Glutamatergic neuron (in vitro differentiated cells): ENCODE measurements at places on chromosomes 4 and X.

GRCh38 chrX:47098338-47099094 is 20.3 kb downstream of the RGN start:
- DNase-seq = no peak
- no peaks in the 10 kb centered on the region for H3K36me3 ChIP-seq
- no peaks in the 10 kb centered on the region for H3K27me3 ChIP-seq
- peaks cover 6% of the 10 kb centered on the region for H3K4me1 ChIP-seq

DNA sequence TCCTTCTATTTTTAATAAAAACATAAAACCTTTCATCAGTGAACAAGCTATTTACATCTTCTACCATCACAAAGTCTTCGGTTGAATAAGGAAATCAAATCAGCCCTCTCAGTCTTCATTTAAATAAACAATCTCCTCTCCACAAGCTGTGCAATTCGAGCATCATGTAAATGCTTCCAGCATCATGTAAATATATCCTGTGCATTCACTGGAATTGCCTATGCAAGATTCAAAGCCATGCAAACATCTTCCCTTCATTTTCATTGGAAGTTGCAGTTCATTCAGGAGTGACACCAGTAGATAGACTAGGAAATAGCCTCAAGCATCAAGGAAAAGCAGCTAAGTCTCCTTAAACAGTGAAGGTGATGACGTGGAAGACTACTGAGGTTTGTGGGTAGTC is 77.7 kb upstream of the PCDH19 start:
- no peak overlapping the region for H3K27ac ChIP-seq
- no peaks in the 10 kb centered on the region for H3K27me3 ChIP-seq
- no peaks in the 10 kb centered on the region for H3K4me1 ChIP-seq
- no peak overlapping the region for H3K4me3 ChIP-seq

DNA sequence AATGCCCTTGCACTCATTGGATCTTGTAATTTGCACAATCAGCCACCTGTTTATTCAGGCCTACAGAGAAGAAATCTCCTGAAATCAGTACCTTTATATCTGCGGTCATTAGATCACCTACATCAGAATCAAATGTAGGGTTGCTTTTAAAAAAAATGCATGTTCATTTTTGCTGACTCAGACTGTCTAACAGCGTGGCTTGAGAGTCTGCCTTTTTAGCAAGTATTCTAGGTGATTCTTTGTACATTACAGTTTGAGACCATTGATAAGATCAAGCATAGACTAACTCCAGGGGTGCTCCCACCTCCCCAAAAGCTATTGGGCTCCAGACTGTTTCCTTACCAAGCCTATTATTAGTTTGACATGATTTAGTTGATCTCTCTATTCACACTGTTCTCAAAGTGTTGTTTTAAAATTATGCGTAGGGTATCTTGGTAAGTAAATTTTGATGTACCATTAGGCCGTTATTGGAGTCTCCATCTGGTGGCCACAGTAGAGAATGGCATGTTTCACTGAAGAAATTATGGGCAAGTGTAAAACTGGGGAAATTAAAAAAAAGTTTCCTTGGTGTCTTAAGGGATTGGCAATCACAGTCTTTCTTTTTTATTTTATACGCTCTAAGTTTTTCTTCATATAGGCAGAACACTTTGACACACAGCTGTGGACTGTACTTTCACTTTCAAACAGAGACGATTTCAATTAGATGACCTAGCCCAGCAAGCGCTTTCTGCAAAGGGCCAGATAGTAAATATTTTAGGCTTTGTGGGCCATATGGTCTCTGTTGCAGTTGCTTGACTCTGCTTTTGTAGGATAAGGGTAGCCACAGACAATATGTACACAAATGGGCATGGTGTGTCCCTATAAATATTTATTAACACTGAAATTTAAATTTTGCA is 33.7 kb upstream of the MSL3 start:
- DNase-seq = no peak
- H3K4me1 ChIP-seq = no peaks in the 10 kb centered on the region
- H3K27me3 ChIP-seq = no peaks in the 10 kb centered on the region
- H3K36me3 ChIP-seq = no peaks in the 10 kb centered on the region

DNA sequence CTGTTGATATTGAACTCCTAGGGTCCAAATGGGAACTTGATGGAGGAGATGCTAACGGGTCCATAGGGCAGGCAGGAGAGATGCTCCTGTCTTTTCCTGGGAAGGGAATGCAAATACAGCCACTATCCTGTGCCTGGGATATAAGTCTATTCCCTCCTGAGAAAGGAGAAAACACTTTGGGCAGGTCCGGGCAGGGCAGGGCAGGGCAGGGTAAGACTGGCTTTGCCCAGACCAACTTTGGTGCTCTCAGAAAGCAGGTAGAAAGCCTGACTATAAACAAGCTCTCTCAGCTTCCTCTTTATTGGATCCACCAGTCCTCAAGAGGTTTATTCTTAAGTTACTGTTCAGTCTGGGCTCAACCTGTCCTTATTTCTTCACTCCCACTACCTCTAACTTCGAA is 232.3 kb downstream of the PTTG2 start:
- H3K4me1 ChIP-seq = no peaks in the 10 kb centered on the region
- no peak overlapping the region for H3K4me3 ChIP-seq
- peaks cover 6% of the 10 kb centered on the region for H3K36me3 ChIP-seq
- DNase-seq = no peak

GRCh38 chr4:76028350-76028765 is 5.1 kb upstream of the CXCL10 start:
- H3K4me3 ChIP-seq = no peak overlapping the region
- DNase-seq = no peak
- no peaks in the 10 kb centered on the region for H3K36me3 ChIP-seq
